ENCODE measurements at places on chromosomes 7 and 10. TPM values are rescaled to one million over a fixed set of nuclear protein-coding genes. Genes with fewer than 3 reads are reported as not detected.
A peak's percentile ranks its signal among the peaks of the same experiment; 100 is the strongest.

GRCh38 chr10:63267414-63268148, 134.5 kb downstream of the NRBF2 start:
- DNase-seq = peak; percentile 82

DNA sequence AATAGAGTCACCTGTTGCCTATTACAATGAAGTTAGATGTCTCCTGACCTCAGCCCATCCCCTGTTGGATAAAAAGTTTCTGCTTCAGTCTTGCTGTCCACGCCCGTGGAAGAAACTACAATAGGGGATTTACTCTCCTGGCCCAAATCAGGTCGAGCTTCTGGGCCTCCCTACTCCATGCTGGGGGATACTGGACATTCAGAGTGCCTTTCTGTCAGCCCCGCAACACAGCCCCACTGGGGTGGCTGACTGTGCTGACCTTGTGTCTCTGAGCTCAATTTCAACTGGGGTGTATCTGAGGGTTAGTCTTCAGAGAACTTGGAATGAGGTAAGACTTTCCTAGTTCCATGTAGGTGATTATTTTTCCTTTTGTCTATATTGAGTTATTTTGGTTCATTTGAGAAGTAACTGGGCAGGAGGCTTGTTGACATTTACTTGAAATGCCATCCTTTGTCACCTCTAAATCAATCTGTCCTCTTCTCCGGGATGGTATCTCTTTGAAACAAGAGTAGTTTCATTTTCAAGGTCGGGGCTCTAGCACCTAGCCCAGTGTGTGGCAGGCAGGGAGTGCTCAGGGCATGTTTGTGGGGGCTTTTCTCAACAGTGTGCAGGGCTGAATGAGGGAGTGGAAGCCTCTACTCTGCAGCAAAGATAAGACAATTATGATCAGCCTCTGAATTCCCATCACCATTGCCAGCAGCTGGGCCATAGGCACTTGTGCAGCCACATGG, 17.7 kb upstream of the CXCL12 start:
- no peak for DNase-seq

DNA sequence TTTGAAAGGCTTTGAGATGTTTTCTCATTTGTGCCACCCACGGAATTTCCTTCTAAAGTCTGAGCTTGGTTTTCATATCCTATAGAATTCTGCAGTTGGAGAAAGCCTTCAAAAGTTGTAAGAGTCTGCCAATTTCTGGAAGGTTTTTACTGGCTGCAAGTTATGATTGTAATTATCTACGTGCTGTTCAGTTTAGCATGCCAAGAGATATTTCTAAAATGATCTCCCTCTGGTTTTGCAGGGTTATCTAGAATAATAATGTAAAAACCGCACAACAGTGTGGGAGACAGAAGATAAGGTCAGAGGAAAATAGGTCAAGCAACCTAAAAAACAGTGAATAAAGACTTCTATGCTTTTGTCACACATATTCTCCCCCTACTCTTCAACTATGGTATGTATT, 69.3 kb downstream of the MTERF1 start:
- DNase-seq = no peak

GRCh38 chr7:26667514-26668133, 196.8 kb downstream of the SKAP2 start:
- DNase-seq = peak; percentile 95

- DNase-seq = no peak
Measured at GRCh38 chr7:32224276-32224675, 154.1 kb upstream of the PDE1C start.

DNA sequence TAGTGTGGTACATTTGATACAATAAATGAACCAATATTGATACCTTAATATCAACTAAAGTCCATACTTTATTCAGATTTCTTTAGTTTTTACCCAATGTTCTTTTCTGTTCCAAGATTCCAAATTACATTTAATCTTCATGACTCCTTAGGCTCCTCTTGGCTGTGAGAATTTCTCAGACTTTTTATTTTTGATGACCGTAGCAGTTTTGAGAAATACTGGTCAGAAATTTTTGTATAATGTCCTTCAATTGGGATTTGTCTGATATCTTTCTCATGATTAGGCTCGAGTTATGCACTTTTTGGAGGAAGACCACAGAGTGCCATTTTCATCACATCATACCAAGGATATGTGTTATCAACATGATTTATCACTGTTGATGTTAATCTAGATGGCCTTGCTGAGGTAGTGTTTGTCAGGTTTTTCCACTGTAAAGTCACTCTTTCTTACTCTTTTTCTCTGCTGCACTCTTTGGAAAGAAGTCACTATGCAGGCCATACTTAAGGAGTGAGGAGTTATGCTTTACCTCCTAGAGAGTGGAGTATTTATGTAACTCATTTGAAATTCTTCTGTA, 12.9 kb upstream of the ENTPD1 start:
- no peak for DNase-seq

DNA sequence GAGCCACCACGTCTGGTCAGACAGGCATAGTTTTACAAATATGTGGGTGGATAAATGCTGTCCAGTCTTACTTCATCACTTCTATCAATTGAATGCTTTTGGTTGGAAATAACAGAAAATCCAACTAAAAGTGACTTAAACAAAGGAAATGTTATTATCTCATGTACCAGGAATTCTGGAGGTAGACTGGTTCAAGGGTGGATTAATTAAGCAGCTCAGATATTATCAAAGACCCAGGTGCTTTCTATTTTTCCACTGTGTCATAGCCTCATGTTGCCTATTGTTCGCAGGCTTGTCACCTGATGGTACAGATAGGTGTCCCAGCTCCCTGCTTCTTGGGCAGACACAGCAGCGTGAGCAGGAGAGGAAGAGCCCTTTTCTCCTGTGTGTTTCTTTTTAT, 156.1 kb upstream of the CTBP2 start:
- DNase-seq = no peak

- no peak for DNase-seq
Measured at GRCh38 chr7:150957133-150958020, 20.7 kb downstream of the KCNH2 start.

- DNase-seq = no peak
Measured at GRCh38 chr10:126500185-126500584, 111.9 kb upstream of the ADAM12 start.

DNA sequence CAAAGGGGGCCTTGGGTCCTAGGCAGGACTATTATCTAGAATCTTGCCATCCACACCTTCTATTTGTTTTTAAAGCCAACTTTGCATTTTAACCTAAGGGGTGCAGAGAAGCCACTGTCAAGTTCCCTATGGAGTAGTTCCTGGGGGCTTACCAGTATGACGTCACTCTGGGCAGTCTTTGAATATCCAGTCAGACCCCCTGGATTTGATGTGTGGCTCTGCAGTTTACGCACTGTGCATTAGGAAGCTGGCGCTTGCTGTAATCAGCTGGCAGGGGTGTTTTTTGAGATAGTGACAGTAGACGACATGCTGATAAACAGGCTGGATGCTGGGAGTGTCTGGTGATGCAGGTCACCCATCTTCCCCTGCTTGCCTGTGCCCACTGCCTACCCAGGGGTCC, 892.7 kb upstream of the ZNF722 start:
- DNase-seq = no peak

- DNase-seq = peak; percentile 88
Measured at GRCh38 chr7:123747620-123748141, 1.1 kb downstream of the WASL start.

DNA sequence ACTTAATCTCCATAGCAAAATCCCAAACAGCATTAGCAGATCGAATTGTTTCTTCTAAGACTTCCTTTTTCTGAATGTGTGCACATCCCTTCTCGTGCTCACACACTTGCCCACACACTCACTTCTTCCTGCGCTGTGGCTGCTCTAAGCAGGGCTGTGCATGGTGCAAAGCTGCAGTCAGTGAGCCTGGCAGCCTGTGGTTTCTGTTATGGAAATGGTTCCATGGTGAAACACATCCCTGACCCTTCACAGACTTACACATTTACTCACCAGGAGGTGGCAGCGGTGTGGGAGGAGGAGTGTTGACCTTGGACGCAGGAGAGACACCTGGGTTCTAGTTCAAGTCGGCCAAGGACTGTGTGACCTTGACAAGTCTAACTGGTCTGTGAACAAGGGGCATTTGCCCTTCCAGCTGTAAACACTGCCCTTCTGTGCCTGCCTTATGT, 24.9 kb downstream of the MTURN start:
- no peak for DNase-seq

DNA sequence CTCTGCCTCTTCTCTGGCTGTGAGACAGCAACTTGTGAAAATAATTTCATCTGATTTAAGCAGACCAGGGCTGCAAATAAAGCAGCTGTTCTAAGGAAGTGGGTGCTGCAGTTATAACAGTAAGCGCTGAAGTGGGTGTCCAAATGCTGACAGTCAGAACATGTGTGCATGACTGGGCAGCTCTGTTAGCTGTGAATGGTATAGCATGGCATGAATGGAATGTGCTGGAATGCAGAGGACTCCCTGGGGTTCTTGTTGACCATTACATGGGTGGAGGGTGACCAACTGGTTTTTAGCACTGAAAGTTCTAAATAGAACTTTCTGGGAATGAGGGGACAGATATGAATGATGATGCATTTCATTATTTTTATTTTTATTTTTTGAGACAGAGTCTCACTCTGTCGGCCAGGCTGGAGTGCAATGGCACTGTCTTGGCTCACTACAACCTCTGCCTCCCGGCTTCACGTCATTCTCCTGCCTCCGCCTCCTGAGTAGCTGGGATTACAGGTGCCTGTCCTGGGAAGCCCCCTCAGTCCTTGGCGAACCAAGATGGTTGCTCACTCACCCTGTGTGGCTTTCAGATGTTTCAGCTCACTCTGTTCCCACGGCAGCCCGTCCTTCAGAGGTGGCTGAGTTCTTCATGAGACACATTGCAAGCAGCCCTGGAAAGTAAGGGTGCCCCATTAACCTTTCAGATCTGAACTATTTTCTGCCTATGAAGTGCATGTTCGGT, 319.8 kb upstream of the PHYHIPL start:
- DNase-seq = peak; percentile 1

GRCh38 chr10:68212721-68213352, 19.1 kb downstream of the ATOH7 start:
- DNase-seq = peak; percentile 47

GRCh38 chr10:125005312-125006187, 63.6 kb downstream of the ZRANB1 start:
- no peak for DNase-seq

DNA sequence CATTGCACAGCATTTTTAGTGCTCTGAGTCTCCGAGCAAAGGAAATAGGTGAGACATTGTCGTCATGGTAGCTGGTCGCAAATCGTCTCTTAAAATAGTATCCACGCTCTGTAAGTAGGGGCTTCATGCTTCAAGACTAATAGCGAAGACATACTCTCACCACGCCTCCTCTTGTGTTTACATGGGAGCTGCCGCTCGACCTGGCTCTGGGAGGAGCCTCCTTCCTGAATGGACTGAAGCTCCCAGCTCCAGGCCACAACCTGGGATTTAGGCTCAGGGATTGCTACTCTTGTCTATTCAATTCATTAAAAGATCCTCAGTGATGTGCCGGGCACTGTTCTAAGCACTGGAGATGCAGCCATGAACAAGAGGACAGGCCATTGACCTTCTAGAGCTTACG, 196.1 kb upstream of the GALNT17 start:
- DNase-seq = no peak

GRCh38 chr10:110828525-110828924, 43.2 kb upstream of the PDCD4 start:
- no peak for DNase-seq

GRCh38 chr7:82428186-82428961, 15.2 kb downstream of the CACNA2D1 start:
- DNase-seq = no peak

- DNase-seq = no peak
Measured at GRCh38 chr7:47377741-47378140, 204.2 kb downstream of the TNS3 start.

DNA sequence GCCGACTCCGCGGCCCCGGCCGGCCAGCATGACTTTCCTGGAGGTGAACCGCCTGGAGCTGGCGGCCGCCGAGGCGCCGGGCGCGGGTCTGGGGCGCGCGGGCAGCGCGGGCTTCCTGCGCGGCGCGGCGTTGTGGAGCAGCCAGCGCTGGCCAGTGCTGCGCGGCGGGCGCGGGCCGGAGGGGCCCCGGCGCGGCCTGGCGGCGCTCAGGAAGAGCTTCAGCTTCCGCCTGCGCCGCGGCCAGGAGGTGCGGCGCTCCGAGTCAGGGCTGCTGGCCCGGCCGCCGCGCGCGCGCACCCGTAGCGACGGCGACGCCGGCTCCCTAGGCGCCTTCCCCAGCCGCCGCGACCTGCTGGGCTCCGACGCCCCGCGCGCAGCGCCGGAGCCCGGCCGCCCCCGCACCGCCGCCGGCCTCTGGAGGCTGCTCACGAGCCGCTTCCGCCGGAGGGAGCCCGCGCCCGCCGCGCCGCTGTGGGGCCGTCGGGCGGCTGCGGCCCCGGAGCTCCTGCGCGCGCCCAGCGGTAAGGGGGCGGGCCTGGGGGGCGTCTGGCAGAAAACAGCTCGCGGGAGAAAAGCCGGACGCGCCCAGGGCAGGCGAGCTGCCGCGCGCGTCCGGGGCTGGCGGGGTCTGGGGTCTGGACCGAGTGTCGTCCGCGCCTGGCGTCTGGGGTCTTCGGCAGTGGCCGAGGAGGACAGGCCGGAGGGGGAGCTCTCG, 29.0 kb downstream of the AGAP3 start:
- DNase-seq = peak; percentile 54

GRCh38 chr7:19116121-19117090, 1.0 kb downstream of the TWIST1 start:
- no peak for DNase-seq

DNA sequence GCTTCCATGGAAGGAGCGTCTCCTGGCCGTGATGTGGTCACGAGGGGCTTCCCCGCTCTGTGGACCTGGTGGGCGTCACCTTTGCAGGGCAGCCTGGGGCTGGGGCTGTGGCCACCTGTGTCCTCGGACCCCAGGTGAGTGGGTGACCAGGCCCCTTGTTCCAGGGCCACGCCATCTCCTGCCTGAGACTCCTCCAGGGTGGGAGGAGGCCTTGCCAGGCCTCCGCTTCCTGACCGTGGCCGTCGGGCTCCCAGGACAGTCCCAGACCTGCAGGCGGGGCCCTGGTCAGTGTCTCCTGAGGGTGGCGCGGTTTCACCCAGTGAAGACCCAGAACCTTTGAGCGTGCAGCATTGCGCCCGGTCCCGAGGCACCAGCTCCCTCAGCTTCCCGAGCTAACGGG, 20.4 kb upstream of the UTF1 start:
- DNase-seq = no peak

DNA sequence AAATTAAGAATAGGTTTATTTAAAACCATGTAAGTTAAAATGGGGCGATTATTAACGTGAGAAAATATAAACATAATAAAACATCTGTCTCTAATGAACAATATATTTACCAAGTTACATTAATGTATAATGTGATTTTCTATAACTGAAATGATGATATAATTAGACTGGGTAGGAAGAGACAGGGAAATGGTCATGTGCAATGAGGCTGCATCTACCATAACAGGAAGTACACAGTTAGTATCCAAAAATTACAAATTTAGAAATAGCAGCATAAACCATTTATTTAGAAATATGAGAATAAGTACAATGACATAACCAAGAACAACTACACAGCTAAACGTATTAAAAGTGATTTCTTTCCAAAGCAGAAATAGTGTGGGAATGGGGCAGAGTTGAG, 25.8 kb upstream of the BET1 start:
- no peak for DNase-seq

Gene IFIT2
- 1.7 TPM for total RNA-seq

Gene ANAPC16
- total RNA-seq = 38.9 TPM

Gene GNA12
- 11.2 TPM for total RNA-seq

Gene HACD1
- 35.8 TPM for total RNA-seq

Gene HMX3
- total RNA-seq = not detected

Gene DYNC1I1
- 0.13 TPM for total RNA-seq

Gene ATP6V0A4
- not detected for total RNA-seq

Gene PAXIP1
- 17.5 TPM for total RNA-seq

Gene MAGI2
- total RNA-seq = 0.23 TPM

Gene SLC18A3
- not detected for total RNA-seq

Gene HTR5A
- total RNA-seq = not detected

Gene PRLHR
- total RNA-seq = not detected

Gene SPDYE9
- not detected for total RNA-seq

All from HT-29 (cell line).